ENCODE measurements at places on chromosomes 6 and 20.

DNA sequence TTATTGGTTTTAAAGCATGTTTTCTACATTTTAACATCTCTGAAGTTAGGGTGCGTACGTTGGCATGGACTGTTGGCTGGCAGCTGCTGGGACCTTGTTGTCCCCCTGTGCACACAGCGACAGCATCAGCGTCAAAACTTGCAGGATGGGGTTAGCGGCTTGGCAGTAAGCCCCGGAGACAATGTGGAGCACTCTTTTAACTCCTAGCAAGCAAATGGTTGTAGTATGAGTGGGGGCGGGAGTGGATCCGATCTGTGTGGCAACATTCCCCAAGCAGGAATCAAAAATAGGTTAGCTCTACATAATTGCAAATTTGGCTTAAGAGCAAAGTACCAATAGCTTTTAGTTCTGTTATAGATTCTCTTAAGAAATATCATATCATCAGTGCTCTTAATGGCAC lies 70.1 kb downstream of the NRN1 start:
- DNase-seq: peak; percentile 80

GRCh38 chr6:6704103-6705060 lies 115.9 kb downstream of the LY86 start:
- DNase-seq: no peak

- peak; percentile 40 for DNase-seq
These were observed 14.7 kb downstream of the NTSR1 start for GRCh38 chr20:62723351-62723750.

GRCh38 chr6:3759646-3760232 lies 8.2 kb upstream of the PXDC1 start:
- peak; percentile 98 for DNase-seq

DNA sequence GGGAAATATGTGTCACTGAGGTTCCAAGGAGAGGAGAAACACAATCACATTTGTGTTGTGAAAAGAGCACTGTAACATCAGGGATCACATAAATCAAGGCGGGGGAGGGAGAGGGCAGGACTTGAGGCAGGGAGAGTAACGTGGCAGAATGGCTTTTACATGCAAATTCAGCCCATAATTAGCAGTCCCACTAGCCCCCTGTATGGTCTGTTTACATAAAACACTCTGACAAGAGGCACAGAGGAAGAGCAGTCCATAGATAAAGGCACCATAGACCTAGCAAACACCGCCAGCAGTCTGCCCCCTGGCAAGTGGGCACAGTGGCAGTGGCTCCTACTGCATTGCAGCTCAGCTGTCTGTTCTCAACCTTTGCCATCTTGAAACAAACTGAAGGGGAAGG lies 82.7 kb downstream of the LYRM2 start:
- no peak for DNase-seq

DNA sequence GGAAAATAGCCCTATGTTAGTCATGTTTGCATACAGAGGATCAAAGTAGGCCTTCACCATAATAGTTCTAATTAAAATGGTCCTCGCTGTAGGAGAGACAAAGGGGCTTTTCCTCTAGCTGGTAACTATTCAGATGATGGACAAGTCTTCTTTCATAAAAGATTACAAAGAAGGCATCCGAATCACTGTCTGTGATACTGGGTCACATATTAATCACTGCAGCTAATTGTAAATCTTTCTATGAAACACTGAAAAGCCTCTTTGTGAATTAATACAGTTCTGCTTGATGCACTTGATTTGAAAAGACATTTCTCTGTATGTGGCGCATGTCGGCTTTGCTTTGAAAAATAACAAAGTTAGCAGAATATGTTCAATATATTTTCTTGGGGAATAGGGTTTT lies 520.8 kb downstream of the KIF16B start:
- no peak for DNase-seq

- no peak for DNase-seq
These were observed 61.0 kb downstream of the VGLL2 start for GRCh38 chr6:117326396-117326795.

DNA sequence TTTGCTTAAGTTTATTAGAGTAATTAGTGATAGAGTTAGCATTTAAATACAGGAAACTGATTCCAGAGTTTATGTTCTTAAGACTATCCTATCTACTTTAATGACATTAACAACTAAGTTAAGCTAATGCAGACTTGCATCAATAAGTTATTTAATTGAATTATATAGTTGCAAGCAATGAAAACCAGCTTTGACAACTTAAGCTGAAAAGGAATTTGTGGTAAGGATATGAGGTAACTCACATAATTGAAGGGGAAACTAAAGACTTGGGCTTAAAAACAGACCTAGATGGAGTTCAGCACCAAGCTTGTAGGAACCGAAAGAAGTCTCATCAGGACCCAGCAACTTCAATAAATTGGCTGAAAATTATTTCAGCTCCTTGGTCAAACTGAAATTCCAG lies 222.3 kb downstream of the IBTK start:
- DNase-seq: peak; percentile 44

- no peak for DNase-seq
These were observed 524.8 kb upstream of the ID4 start for GRCh38 chr6:19312241-19312978.

- DNase-seq: no peak
These were observed 12.4 kb downstream of the LY86 start for GRCh38 chr6:6600875-6601274.

DNA sequence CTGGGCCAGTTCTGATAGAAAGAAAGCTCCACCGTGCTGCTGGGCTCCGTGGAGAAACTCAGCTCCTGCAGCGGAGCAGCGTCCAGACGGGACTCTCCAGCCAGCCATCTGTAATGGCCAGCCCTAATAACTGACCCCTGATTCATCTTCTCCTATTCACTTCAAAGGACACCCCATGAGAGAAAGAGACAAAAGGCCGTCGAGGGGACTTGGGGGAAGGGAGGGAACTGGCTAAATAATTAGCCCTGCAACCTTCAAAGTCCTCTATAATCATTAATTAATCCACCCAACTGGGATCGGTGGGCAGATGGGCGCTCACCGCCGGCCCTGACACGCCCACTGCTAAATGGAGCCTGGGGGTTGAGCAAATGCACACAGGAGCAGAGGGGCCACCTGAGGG lies 512.4 kb downstream of the CD83 start:
- DNase-seq: no peak

GRCh38 chr6:72371473-72371872 lies 250.4 kb upstream of the KCNQ5 start:
- DNase-seq: no peak

DNA sequence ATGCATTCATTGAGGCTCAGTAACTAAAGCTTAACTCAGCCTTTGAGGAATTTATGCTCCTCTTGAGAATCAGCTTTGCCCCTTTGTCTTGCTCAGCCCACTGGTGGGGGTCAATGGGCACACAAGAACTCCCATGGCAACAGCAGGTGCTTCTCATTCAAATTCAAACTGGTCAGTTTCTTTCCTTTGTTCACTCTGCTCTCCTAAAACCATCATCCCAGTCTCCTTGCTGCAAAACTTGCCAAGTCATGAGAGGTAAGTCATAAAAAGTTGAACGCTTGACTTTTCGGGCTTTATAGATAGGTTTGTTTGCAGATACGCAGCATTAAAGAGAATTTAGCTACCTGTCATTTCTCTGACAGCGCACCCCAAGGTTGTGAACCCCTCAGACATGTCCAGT lies 146.8 kb downstream of the TFAP2A start:
- no peak for DNase-seq

- DNase-seq: peak; percentile 35
These were observed 89.1 kb upstream of the PCSK2 start for GRCh38 chr20:17137692-17138091.

GRCh38 chr6:37706749-37707148 lies 9.1 kb upstream of the MDGA1 start:
- no peak for DNase-seq

GRCh38 chr6:36053878-36054277 lies 26.3 kb downstream of the MAPK14 start:
- DNase-seq: no peak

GRCh38 chr6:1053586-1053985 lies 258.3 kb upstream of the FOXQ1 start:
- DNase-seq: no peak

GRCh38 chr6:166861961-166862286 lies 94.4 kb downstream of the RNASET2 start:
- no peak for DNase-seq

GRCh38 chr6:161050134-161050765 lies 58.7 kb downstream of the MAP3K4 start:
- DNase-seq: no peak

DNA sequence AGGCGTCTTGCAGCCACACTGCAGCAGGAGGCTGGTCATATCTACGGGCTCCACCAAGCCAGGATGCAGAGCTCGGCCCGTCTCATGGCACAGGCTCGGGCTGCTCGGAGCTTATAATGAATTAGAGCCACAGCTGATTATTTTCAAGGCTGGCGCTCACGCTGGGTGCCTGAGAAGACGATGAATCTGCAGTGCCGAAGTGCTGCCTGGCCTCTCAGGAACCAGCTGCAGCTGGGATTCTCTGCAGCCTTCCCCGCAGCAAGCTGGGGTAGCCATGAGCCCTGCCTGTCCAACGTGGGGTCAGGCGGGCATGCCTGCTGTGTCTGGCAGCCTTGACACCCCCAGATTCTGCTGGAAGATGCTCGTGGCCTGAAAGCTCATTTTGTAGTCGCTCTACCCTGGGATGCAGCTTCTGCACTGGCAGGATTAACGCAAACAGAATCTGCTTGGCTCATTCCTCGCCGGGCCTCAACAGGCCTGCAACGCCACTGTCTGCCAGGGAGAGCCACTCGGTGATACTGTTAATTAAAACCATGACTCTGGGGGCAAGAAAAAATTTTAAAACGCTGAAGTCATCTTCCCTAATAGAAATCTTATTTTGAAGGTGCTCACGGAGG lies 104.3 kb downstream of the CDH26 start:
- DNase-seq: no peak

DNA sequence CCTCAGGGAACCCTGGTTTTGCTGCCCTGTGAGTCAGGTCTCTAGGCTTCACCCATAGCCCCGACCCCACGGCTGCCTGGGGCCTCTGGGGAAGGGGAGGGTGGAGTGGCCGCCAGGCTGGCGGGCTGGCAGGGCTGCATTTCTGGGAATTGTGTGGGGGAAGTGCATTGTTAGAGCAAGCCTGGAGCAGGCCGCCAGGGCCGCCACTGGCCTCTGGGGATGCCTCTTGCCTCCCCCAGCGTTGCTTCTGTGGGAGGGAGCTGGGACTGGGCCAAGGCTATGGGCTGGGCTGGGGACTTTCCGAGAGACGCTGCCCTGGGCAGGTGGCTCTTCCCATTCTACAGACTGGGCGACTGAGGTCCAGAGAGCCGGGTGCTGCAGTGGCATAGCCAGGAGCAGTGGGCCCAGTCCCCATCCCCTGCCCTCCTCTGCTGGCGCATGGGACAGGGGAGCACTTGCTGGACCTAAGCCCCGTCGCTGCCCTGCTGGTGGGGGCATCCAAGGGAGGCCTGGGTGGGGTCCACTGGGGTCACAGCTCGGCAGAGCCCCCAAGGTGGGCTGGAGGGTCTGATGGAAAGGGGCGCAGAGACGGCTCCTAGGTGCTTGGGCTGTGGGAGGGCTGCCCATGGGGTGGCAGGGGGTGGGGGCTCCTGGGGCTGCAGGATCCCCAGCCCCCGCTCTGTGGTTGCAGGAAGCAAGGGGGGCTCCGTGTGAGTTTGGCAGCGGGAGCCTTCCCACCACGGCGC lies 6.6 kb upstream of the SOX18 start:
- peak; percentile 35 for DNase-seq

GRCh38 chr6:157143171-157143889 lies 180.0 kb downstream of the TMEM242 start:
- DNase-seq: peak; percentile 59

- DNase-seq: no peak
These were observed 32.4 kb downstream of the OR2B2 start for GRCh38 chr6:27879837-27880236.

- no peak for DNase-seq
These were observed 44.2 kb upstream of the ARFGEF2 start for GRCh38 chr20:48877304-48877703.

- peak; percentile 62 for DNase-seq
These were observed 238.5 kb downstream of the FARS2 start for GRCh38 chr6:5499644-5500306.
